ENCODE measurements at places on chromosomes 7 and 10. TPM values are rescaled to one million over a fixed set of nuclear protein-coding genes. Genes with fewer than 3 reads are reported as not detected.

Gene CPXM2
- 0.75 TPM for total RNA-seq

Gene MRLN
- total RNA-seq = not detected

Gene NACAD
- 1.7 TPM for total RNA-seq

Gene TMEM225B
- total RNA-seq = 0.87 TPM

Gene DNAJC30
- total RNA-seq = 9.0 TPM

Gene GNG11
- total RNA-seq = 48.0 TPM

Gene KIFBP
- 36.4 TPM for total RNA-seq

Gene SDK1
- total RNA-seq = 0.44 TPM

Gene C10orf88
- total RNA-seq = 5.4 TPM

Gene STRIP2
- total RNA-seq = 0.88 TPM

Gene ZNF282
- total RNA-seq = 25.5 TPM

Gene TSPAN15
- total RNA-seq = 5.5 TPM

Gene SPDYE6
- total RNA-seq = not detected

Gene STEAP2
- 25.8 TPM for total RNA-seq

Gene CYP2C19
- not detected for total RNA-seq

Gene CFTR
- not detected for total RNA-seq

Gene TDRD1
- 1.7 TPM for total RNA-seq

Gene ZNF727
- total RNA-seq = 0.20 TPM

Gene FAM204A
- 45.7 TPM for total RNA-seq

Gene SUMF2
- total RNA-seq = 132 TPM

Gene TMEM213
- not detected for total RNA-seq

Gene BCCIP
- 33.4 TPM for total RNA-seq

Gene GPR37
- 0.10 TPM for total RNA-seq

Gene HOGA1
- not detected for total RNA-seq

Gene SPDYE3
- total RNA-seq = not detected

Gene PNLIP
- not detected for total RNA-seq

Gene SEC31B
- 1.4 TPM for total RNA-seq

Gene NFE2L3
- total RNA-seq = 0.29 TPM

Gene ASB10
- total RNA-seq = not detected

Gene PARG
- 12.0 TPM for total RNA-seq

Gene OR6B1
- not detected for total RNA-seq

Gene SKIDA1
- total RNA-seq = 2.0 TPM

Gene NEUROD6
- total RNA-seq = not detected

Gene TMEM229A
- 7.6 TPM for total RNA-seq

All from cardiac ventricle fibroblast (primary cell).